Activated CD4-positive, alpha-beta T cell treated with anti-CD3 and anti-CD28 coated beads for 24 hours (primary cell): ENCODE measurements at places on chromosomes 13 and 19.

GRCh38 chr13:28583651-28584091, 75.3 kb upstream of the POMP start:
- DNase-seq, result no peak

- no peak for DNase-seq
Measured at GRCh38 chr19:40078377-40078776, 12.4 kb downstream of the ZNF780A start.

DNA sequence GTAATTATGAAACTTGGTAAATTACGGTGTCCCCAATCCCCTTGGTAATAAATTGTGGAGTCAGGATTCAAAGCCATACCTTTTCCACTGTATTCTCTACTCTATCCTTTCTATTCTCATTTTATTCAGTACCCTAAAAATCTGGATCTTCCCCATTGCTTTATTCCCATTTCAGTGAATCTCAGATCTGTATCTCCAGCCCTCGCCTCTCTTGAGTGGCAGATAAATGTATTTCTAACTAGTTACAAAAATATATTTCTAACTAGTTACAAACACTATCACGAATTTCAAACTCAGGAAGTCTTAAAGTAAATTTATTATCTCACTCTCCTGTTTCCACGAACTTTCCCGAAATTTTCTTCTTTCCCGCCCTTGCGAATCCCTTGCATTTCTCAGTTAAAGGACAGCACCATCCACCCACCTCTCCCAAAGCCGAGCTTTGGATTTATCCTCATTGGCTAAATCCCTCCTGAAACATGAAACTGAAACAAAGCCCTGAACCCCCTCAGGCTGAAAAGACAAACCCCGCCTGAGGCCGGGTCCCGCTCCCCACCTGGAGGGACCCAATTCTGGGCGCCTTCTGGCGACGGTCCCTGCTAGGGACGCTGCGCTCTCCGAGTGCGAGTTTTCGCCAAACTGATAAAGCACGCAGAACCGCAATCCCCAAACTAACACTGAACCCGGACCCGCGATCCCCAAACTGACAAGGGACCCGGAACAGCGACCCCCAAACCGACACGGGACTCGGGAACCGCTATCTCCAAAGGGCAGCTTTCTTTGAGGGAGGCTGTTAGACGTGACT, 164.3 kb upstream of the PABPC3 start:
- no peak for DNase-seq

- DNase-seq, result no peak
Measured at GRCh38 chr19:5514001-5514400, 53.8 kb downstream of the TINCR start.

- DNase-seq, result no peak
Measured at GRCh38 chr19:32199501-32200040, 145.8 kb upstream of the ZNF507 start.

- no peak for DNase-seq
Measured at GRCh38 chr19:4077800-4078684, 11.3 kb upstream of the ZBTB7A start.

- DNase-seq, result no peak
Measured at GRCh38 chr19:41403181-41403970, 5.8 kb downstream of the BCKDHA start.

- no peak for DNase-seq
Measured at GRCh38 chr19:37505958-37506386, 767 bp upstream of the ZNF793 start.

DNA sequence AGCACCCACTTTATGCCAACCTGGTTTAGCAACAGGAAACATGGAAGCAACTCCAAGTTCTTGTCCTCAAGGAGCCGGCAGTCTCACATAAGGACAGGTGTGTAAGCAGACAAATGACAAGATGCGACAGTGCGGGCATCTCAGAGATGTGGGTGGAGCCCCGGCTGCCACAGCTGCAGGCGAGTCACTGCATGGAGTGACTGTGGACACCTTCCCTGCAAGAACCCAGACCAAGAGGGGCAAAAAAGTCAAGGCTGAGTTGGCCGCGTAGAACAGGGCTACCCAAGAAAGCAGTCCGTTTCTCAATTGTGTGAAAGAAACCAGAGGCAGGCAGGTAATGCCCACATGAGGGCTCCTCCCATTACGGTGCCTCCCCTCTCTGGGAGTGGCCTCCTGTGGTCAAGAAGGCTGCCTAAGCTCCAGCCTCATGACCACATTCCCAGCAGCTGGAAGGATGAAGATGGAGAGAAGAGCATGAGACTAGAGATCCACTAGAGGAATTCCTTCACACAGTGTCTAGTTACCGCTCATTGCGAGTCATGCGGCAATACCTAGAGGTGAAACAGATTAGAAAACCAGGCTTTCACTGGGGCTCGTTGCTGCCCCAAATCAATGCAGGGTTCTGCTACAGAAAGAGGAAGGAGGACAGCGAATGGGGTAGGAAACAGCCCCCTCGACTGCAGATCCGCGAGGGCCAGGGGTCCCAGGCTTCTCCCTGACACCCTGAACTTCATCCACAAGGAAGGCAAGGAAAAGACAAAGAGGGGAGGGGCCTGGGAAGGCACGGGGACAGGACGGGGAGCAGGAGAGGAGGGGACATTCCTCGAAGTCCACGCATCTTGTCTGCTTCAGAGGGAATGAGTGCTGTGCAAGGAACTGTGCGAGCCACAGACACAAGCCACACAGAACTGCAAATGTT, 80.2 kb downstream of the SPACA7 start:
- DNase-seq, result no peak

GRCh38 chr13:32087955-32088747, 56.6 kb downstream of the FRY start:
- DNase-seq, result no peak

DNA sequence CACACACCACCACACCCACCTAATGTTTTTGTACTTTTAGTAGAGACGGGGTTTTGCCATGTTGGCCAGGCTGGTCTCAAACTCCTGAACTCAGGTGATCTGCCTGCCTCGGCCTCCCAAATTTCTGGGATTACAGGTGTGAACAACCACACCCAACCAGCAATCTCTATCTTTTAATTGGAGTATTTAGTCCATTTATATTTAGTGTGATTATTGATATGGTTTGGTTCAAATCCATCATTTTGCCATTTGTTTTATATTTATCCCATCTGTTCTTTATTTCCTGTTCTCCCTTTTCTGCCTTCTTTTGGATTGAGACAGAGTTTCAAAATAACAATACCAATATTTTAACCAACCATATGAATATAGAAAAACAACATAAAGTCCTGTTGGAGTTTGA, 4.1 kb downstream of the ZNF420 start:
- DNase-seq, result no peak
